ENCODE measurements at places on chromosomes 6 and 20.

- no peak for DNase-seq
Observed at GRCh38 chr6:154408891-154409500, 52.4 kb upstream of the IPCEF1 start.

DNA sequence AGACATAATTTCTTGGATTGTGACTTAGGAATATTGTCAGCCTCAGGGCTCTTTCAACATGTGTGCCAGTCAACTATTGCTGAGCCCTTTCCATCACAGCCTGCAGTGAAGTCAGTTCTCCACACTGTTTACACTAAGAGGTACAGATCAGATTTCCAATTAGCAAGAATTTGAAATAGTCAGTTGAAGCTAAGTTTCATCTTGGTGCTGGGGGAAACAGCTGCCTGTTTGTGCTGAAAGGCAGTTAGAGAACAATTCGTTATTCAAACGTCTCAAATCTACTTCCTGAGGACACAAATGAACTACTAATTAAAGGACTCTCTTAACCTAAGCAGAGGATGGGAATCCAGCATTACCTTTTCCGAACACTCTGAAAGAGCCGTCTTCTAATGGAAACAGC lies 25.9 kb downstream of the ADGRF1 start:
- DNase-seq: no peak

GRCh38 chr20:23257848-23258746 lies 92.5 kb upstream of the NXT1 start:
- no peak for DNase-seq

DNA sequence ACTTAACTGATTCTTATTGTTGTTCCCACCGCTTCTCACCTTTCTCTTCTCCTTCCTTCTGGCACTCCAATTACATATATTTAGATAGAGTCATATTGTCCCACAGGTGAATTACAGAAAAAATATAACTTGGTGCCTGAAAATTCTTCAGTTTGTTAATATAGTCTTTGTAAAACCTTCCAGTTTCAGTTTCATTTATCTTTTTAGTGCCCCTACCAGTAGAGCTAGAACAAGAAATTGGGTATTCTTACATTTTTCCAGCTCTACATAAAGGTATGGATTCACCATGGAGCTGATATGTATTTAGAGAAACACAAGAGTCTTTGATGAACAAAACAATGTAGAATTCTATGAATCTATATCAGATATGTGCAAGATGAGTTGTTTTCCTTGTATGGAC lies 10.7 kb downstream of the MANEA start:
- DNase-seq: no peak

GRCh38 chr20:50834599-50835005 lies 39.7 kb downstream of the BCAS4 start:
- no peak for DNase-seq

- DNase-seq: no peak
Observed at GRCh38 chr6:79946272-79947190, 822 bp downstream of the ELOVL4 start.

DNA sequence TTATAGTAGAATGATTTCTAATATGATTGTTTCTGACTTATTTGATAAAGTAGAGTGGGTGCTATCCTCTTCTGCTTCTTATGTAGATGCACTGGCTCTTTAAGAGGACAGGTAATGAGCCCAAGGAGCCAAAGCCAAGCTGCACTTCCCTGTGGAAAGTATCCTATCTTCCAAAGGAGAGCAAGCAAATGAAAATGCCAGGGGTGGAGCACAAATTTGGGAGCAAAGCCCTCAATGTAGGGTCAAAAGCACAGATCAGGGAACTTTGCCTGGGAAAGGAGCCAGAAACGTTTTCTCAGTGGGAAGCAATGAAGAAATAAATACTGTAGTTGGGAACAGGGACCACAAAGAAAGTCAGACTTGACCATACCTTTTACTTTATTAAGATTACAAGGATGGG lies 242.9 kb downstream of the SYNE1 start:
- DNase-seq: no peak

DNA sequence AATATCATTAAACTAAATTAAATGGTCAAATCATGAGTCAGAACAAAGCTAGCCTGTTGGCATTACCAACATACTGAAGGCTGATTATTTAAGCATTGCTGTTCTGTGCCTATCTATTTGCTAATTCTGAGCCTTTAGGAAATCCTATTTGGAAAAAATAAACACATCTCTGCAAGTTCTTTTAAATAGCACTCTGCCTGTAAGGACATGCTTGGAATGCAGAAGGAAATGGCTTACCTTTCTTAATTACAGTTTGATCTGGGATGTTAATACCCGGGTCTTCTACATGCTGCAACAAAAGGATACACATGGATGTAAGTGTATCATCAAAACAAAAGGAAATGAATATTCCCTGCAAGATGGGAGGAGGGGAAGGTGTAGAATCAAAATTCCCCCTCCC lies 8.3 kb downstream of the TFAP2A start:
- no peak for DNase-seq

DNA sequence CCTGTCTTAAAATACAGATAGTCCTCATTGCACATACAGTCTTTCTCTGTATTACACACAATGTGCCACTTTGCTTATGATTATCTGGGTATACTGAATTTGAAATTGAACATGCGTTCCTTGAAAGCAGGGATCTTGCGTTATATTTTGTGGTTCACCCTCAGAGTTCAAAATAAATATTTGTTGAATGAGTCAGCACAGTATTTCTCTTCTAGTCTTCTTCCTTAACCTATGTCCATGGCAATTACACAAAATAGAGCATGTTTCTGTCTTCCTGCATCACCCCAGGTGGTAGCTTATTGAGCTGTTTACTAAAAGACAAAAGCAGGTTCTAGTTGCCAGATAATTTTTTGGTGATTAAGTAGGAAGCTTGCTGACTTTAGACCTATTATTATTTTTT lies 272.9 kb upstream of the FERMT1 start:
- no peak for DNase-seq

DNA sequence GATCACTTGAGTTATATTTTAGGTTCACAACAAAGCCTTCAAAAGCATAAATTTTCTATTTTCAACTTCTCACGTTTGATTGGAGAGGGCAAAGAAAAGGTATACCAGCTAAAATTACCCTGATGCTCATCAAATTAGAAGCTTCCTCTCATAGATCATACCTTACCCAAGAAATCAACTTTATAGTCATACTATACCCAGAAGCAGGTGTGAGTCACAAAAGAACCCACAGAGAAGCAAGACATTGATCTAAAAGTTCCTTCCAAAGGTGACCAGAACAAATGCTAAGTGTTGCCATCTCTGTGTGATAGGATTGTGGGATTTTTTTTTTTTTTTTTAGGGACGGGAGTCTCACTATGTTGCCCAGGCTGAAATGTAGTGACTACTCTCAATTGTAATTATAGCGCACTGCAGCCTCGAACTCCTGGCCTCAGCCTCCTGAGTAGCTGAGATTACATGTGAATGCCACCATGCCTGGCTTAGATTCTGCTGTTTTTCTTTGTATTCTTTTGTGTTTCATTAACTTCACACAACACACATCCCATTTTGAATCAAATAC lies 3.3 kb downstream of the EIF2S2 start:
- no peak for DNase-seq

- no peak for DNase-seq
Observed at GRCh38 chr20:31607640-31608250, 2.7 kb downstream of the ID1 start.

- DNase-seq: no peak
Observed at GRCh38 chr6:162733489-162733888, 5.7 kb downstream of the PACRG start.

DNA sequence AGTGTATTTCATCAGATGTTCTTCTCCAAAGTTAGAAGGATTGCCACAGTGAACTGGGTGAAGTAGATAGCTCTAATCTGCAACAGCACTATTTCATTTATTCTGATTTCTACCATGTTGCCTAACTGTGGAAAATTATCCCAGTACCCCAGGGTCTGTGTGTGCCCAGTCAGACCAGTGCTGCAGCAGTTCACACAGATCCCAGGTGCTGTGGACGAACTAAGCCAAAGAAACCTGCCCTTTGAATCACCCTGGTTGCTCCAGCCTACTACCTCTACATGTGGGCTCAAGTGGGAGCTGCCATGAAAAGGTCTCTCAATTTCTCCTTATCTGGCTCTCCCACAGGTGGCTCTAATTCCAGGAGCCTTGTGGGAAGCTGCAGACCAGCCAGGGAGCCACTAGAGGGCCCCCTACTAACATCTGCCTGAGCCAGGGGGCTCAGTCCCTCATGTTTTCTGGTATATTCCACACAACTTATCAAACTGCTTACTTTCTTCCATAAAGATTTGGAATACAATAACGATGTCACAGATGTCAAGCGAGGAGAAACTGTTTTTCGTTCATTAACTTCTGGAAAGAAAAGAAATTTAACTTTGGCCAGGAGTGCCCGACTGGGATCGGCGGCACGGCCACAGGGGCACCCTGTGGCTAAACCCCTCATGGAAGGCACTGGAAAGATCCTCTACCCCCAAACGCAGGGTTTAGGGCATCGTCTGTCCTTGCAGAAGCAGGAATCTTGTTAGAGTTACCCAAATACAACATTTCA lies 31.6 kb upstream of the LY86 start:
- DNase-seq: no peak

GRCh38 chr6:129901910-129902309 lies 40.8 kb upstream of the TMEM244 start:
- no peak for DNase-seq

GRCh38 chr6:137846772-137847313 lies 20.2 kb upstream of the TNFAIP3 start:
- no peak for DNase-seq

DNA sequence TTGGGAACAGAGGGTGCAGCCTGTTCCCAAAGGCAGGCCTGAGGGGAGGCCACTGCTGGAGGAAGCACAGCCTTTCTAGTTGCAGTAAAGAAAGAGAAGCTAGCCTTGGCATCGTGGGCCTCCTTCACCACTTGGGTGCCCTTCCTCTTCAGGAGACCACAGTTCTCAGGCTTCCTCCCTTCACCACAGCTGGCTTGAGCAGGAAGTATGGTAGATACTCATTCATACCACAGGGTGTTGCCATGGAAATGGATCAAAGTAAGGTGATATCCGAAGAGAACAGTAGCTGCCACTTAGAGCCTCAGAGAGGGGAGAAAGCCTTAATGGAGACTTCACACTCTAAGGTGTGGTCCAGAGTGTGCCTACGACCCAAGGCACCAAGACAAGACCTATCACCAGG lies 120.4 kb upstream of the RIPOR2 start:
- DNase-seq: no peak

GRCh38 chr6:24157886-24158285 lies 31.9 kb downstream of the NRSN1 start:
- DNase-seq: no peak

DNA sequence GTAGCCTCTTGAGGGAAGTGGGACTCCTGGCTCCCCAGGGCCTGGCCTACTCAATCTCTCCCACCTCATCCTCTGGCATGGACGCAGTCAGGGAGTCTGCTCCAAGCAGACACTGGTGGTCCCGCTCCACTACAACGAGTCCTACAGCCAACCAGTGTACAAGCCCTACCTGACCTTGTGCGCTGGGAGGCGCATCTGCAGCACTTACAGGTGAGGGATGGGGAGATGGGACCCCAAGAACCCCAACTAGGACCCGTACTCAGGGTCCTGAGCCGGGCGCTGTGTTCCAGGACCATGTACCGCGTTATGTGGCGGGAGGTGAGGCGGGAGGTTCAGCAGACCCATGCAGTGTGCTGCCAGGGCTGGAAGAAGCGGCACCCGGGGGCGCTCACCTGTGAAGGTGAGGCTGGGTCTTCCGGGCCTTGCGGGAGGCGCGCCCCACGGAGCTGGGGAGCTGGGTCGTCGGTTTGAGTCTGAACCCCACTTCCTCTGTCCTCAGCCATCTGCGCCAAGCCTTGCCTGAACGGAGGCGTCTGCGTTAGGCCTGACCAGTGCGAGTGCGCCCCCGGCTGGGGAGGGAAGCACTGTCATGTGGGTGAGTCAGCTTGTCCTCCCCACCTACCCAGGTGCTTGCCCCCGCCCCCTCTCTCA lies 2.1 kb downstream of the EGFL8 start:
- no peak for DNase-seq

GRCh38 chr6:19399406-19399805 lies 437.8 kb upstream of the ID4 start:
- no peak for DNase-seq

GRCh38 chr6:4088704-4089103 lies 9.8 kb upstream of the FAM217A start:
- no peak for DNase-seq

DNA sequence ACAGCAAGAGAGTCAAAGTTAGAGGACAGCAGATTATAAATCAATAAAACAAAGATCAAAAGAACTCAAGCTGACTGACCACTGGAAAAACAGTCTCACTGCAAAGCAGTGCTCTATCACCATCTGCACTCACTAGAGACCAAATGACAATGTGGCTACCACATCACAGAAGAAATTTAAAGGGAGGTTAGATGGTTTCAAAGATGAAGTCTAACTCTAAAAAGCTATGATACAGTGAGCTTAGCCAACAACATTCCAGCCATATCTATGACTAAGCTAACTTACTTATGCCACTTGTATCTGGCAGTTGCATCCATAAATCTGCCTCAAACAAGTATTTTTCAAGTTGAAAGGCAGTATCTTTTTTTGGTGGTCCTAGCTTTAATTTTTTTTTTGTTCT lies 68.6 kb downstream of the ARHGAP18 start:
- no peak for DNase-seq

DNA sequence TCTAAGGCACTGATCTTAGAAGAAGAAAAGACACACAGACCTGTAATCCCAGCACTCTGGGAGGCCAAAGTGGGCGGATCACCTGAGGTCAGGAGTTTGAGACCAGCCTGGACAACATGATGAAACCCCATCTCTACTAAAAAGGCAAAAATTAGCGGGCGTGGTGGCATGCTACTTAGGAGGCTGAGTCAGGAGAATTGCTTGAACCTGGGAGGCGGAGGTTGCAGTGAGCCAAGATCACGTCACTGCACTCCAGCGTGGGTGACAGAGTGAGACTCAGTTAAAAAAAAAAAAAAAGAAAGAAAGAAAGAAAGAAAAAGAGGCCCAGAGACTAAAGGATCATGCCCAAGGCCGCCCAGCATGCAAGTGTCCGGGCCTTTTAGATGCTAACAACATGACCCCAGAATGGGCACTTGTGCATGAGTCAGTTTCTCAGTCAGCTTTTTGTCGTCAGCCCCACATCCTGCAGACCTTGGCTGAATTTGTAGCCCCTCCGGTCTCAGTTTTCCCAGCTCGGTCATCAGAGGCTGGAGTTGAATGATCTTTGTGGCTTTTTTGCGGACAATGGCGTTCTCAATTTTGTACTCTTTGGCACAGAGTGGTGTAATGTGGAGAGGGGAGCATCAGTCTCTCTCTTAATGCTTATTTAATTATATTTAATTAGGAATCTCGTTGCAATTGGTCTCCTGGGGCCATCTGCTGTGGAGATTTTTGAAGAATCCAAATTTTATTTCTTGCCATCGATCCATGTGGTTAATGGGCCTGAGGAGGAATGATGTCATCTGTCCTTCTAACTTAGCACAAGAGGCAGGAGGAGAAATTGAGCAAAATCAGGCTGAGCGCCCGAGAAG lies 30.6 kb upstream of the APCDD1L start:
- no peak for DNase-seq

DNA sequence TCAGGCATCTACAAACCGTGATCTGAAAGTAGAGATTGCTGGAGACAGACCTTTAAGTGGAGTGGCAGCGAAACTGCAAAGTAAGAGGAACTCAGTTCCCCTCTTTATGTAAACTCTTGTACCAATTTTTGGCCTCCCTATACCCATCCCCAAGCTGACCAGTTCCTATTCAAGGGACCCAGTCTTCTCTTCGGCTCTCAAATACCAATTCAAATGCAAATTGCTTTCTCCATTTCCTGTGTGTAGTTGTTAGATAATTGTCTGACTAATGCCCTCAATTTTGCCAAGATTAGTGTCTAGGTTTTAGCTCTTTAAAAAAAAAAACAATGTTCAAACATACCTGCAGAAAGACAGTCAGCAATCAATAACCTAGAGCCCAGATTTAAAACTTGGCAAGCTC lies 150.9 kb downstream of the EYA4 start:
- no peak for DNase-seq

GRCh38 chr6:116564921-116565872 lies 6.1 kb upstream of the RWDD1 start:
- no peak for DNase-seq
